Brain microvascular endothelial cell (primary cell): ENCODE measurements at places on chromosomes 13 and 19.

DNA sequence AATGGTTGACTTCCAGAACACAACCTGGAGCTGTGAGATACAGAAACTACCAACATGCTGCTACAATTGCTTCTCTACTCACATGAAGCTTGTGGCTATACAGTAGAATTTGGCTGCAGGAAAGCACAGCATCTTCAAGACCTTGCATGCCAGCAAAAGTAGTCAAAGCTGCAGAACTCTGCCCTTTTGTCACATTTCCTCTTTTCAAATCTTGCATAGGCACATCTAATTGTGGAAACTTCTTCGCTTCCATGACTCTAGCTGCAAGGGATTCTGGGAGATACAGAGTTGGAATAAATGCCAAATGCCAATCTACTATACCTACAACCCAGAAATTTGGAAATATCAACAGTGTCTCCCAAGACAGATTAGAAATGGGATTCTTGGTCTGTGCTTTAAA is 462.2 kb downstream of the FOXO1 start:
- DNase-seq: no peak

- DNase-seq: no peak
Measured at GRCh38 chr19:16115301-16116039, 3.8 kb downstream of the RAB8A start.

DNA sequence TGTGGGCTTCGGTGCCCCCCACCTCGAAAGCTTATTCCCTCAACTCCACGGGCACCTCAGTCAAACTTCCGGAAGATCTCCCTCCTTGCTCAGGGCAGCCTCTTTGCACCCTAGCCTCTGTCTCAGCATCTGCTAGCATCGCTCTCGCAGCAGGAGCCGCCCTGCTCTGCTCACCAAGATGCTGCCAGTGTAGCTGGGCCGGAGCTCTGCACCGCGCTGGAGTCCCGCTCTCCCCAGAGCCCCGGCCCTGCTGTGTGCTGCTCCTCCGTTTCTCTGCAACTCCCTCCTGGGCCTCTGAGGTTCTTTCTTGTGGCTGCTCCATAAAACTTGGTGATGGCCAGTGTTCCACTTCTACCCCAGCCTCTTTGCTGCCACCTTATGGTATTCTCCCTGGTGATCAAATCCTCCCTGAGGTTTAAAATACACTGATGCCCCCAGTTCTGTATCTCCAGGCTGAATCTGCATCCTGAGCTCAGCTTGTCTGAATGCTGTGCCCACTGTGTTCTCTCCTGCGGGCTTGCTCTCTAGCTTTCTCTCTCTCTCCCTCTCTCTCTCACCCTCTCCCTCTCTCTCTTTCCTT is 198.0 kb downstream of the UQCRFS1 start:
- no peak for DNase-seq

DNA sequence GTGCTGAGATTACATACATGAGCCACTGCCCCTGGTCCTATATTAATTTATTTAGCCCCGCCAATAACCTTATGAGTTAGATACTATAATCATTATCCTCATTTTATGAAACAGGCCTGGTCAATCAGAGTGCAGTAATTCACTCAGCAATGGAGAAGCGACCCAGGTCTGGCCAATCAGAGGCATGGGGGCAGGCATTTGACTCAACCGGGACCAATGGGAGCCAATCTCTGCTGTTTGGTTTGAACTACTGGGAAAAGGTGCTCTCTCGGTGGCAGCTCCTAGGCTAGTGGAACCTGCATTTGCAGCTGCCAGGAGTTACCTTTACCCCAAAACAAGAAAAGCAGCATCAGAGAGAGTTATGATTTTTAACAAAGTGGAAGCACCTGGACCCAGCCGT is 6.6 kb downstream of the SIRT2 start:
- no peak for DNase-seq

DNA sequence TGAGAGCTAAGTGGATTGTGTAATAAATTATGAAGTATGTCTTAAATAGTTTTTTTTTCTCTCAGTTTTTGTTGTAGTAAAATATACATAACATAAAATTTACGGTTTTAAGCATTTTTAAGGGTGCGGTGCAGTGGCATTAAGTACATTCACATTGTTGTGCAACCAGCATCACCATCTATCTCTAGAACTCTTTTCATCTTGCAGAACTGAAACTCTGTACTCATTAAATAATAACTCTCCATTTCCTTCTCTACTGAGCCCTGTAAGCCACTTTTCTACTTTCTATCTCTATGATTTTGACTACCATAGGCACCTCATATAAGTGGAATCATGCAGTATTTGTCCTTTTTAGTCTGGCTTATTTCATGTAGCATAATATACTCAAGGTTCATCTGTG is 87.1 kb downstream of the GJA3 start:
- no peak for DNase-seq

DNA sequence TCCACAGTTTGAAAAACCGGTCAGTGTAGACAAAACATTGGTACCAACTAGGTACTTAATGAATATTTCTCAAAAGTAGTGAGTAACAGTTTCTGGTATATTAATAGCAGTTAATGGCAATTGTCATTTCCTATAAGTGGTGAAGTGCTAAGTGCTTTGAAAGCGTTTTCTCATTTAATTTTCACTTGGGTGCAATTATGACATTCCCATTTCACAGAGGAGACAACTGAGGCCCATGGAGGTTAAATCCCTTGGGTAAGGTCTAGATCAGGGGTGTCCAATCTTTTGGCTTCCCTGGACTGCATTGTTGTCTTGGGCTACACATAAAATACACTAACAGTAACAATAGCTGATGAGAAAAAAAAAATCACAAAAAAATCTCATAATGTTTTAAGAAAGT is 687 bp upstream of the SYT3 start:
- DNase-seq: no peak

GRCh38 chr13:80250213-80250810 is 90.6 kb downstream of the SPRY2 start:
- DNase-seq: no peak

GRCh38 chr13:19769854-19770253 is 12.9 kb downstream of the PSPC1 start:
- no peak for DNase-seq

DNA sequence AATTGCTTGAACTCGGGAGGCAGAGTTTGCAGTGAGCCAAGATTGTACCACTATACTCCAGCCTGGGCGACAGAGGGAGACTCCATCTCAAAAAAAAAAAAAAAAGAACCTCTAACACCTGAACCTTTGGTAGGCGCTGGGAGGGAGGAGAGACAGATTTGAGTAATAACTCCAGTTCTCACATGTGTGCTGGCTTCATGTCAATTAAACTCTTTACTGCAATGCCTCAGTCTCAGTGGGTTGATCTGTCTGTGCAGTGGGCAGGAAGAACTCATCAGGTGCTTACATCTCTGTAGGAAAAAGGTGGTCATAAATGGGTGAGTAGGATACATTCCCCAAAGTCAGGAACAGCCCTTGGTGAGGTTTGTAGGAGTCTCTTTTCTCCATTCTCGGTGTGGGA is 85.1 kb upstream of the ABCC4 start:
- DNase-seq: no peak

DNA sequence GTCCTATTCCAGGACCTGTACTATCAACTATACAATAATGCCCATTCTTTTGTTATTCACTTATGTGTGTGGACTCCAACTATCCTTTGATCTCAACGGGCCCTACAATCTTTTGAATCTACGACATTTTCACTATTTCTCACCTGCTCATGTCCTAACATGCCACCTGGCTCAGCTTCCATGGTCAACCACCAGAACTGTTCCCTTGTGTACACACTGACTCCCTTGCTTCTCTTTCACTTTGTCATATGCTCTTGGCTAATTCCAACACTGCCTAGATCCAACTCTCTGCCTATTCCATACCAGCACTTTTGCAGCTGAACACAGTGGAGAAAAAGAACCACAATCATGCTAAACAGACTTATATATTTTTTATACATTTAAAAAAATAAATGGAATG is 53.1 kb downstream of the MICU2 start:
- DNase-seq: no peak

- no peak for DNase-seq
Measured at GRCh38 chr13:62418376-62418775, 1002.7 kb upstream of the PCDH20 start.

- DNase-seq: no peak
Measured at GRCh38 chr19:17206736-17207581, 8.2 kb upstream of the USE1 start.

GRCh38 chr19:17296976-17297375 is 6.2 kb downstream of the ABHD8 start:
- DNase-seq: no peak

DNA sequence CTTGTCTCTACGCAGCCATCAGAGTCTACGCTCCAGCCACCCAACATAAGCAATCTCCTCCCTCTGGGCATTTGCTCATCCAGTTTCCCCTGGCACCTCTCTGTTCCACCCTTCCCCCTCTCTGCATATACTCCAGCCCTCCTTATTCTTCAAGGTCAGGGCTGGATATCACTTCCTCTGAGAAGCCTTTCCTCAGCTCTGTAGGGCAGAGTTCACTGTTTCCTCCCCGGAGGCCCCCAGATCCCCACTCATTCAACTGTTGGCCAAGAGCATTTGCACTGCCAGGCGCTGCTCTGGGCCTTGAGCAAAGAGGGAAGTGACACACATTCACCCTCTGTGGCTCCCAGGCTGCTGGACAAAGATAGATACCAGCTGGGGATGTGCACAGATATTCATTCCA is 3.3 kb downstream of the FCGRT start:
- no peak for DNase-seq

DNA sequence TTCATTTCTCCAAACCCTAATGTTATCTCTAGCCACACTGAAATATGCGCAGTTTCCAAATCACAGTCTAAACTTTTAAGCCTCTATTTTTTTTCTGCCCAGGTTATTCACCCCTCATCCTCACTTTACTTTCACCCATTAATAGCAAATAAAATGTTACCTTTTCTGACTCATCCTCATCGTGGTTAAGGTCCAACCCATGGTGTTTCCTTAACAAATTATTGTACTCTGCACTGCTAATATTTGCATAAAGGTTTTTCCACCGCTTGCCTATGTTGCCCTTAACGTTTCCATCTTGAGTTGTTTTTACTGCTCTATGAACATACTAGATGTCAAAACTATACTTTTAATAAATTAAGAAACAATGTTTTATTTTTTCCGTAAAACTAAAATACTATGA is 780.9 kb upstream of the KLHL1 start:
- no peak for DNase-seq

DNA sequence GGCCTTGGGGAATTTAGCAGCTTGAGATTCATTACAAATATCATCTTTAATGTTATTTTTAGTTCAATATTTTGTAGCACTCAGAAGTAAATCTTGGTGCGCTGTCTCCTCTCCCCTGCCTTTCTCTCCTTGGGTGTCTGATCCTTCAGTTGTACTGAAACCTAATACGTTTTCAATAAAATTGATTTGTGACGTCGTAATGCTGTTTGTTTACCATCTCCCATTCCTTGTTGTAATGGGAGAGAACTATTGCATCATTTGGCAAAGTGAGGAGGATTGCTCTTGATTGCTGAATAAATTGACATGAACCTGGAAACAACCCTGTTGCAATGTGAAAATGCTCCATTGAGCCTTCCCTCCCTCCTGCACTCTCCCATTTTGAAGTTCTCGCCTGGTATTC is 43.2 kb upstream of the TSHZ3 start:
- DNase-seq: no peak

DNA sequence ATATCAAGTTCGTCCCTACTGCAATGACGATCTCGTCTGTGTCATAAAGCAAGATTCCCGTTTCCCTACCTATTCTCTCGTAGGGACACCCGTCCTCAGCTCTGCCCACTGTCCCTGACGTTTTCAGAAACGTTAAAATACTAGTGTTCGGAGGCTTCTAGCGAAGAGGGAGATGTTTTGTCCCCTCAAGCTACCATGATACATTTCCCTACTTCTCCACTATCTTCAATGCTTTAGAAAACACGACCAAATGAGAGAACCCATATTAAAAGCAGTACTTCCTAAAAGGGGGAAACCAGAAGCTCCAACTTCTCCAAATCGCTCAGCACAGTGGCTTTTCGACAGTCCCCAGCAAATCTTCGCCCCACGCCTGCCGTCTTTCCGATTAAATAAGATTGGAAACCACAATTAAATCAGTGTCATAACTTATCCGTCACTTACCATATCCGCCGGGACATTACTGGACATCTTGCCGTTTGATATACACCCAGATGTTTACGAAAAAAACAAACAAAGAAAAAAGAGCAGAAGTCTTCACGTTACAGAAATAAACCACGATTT is 1.3 kb downstream of the UBL3 start:
- DNase-seq: peak; percentile 17

DNA sequence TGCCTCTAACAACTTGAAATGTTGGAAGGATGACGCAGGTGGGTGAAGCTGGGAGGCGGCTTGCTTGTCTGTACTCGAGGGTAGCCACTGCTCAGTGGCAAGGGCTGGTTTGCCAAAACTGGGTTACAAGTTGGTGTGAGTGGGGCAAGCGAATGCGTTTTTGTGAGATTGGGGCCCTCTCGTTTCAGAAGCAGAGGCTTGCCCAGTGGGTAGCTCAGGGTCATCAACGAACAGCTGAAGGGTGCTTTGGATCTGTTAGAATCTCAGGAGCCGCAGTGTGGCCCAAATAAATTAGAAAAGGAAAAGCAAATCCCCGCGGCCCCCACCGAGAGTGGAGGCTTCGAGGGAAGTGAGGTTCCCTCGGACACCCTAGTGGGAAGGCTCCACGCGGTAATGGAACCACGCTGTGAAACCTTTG is 7.3 kb downstream of the ATP4B start:
- DNase-seq: no peak

DNA sequence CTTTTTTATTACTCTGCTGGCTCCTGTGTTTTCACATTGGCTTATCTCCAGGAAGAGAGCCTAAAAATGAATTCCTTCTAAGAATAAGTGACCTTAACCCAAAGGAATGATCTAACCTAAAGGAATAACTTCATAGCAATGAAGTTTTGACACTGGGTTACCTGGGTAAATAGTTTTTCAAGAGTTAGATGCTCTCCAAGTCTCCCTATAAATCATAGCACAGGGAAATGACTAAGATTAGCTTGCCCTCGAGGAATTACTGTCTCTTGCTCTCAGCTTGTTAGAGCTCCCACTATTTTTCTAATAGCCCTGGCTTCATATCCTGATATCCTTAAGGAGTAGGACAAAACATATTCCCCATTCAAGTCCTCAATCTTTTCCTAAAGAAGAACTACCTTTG is 66.3 kb downstream of the SPRY2 start:
- no peak for DNase-seq

DNA sequence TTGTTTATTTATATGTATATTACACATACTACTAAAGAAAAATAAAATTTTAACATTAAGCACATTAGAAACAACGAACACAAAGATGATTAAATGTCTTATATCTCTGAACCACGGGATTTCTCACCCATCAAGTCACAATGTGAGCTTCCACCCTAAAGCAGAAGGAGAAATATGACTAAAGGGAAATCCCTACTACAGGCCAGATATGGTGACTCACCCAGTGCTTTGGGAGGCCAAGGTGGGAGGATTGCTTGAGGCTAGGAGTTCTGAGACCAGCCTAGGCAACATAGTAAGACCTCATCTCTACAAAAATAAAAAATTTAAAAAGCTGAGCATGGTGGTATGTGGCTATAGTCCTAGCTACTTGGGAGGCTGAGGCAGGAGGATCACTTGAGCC is 24.6 kb downstream of the DCT start:
- no peak for DNase-seq
